ENCODE measurements at places on chromosomes 1 and 21.

- peak; percentile 99 for DNase-seq
Measured at GRCh38 chr1:26695356-26696118, at the start of gene ARID1A. TSS of gene ARID1A (plus strand) at chr1:26696015. CDS start at chr1:26696404, 389 bp downstream.

DNA sequence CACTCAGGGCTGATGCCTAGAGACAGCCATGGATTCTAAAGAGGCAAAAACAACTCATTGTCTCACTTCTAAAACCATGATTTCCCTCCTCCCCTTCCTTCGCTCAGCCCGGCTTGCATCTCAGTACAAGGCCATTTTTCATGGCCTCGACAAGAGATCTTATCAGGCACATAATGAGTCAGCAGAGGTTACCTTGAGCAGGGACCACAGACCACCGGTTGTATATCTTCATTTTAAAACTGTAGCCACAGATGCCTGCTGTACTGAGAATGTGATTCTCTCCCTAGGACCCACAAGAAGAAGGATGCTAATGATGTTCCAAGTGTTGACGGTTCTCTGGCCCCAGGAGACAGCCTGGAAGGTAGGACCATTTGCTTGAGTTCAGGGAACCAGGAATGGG lies 331.9 kb downstream of the AJAP1 start:
- no peak for DNase-seq

GRCh38 chr1:117127795-117128194 lies 6.2 kb upstream of the TRIM45 start:
- DNase-seq = no peak

DNA sequence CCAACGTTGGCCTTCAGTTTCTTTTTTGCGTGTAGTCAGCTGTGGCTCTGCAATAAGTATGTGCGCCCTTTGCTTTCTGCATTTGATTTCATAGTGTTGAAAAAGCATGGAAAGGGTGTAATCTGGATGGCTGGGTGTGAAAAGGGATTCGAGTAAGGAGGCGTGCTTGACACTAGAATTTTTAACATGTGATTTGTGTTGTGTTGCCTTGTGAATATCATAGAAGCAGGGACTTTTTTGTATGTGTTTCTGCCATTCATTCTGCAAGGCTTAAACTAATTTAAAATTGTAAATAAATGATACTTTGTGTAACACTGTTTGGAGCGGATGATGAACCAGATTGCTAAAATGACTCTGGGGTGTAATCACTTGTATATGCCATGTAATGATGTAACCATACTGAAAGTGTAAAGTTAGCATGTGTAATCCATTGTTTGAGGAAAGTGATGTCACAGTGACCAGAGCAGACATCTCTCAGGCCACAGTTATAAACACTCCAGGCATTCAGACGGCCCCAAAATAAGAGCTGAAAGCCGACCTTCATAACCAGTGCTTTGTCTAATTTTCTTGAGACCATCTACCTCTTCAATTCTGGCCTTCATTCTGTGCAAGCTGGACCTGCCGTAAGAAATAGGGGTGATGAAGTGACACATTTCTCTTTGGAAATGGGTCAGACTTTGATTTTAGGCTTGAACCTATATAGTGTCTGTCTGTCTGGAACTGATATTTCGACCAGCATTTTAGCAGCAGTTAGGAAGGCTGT lies 618 bp downstream of the SH3BGR start:
- DNase-seq = no peak

DNA sequence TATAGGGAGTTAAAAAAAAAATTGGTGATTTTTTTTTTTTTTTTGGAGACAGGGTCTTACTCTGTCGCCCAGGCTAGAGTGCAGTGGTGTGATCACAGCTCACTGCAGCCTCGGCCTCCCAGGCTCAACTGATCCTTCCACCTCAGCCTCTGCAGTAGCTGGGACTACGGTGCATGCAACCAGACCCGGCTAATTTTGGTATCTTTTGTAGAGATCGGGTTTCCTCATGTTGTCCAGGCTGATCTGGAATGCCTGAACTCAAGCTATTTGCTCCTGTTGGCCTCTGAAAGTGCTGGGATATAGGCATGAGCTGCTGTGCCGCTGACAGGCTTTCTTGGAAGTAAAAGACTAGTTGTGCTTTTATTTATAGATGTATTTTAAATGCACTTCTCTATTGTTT lies 3.0 kb downstream of the CDC42 start:
- DNase-seq = no peak

DNA sequence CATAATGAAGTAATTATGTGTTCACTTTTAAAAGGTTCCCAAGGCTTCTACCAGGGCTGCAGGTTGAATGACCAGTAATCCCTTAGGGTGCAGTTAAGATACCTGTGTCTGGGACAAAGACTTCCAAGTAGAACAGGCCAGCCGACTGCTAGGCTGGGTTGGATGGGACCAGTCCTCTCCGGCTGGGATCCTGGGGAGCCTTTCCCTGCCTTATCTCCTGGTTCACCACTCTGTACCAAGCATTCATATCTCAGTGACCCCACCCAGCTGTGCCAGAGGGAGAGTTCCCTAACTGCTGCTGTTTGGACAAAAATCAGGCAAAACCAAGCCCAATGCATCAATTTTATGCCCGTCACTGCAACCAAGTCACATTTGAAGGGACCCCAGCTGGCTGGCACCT lies 116.2 kb upstream of the ATP1A1 start:
- DNase-seq = no peak

DNA sequence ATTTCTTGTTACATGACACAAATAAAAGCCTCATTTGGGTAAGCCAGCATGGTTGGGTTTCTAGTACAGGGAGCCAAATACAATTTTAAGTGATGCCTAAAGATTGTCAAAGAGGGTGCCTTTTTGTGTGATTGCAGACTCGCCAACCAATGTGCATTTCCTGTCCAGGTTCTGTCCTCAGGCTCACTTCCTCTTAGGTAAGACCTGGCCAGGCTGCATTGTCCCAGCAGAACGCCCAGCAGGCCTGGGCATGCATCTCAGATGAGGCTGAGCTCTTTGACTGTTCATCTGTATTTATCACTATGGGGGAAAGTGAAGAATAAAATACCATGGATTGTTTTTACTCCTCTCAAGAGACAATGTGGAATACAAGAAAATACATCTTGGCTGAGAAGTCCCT lies 49.7 kb downstream of the KCNC4 start:
- DNase-seq = peak; percentile 62

DNA sequence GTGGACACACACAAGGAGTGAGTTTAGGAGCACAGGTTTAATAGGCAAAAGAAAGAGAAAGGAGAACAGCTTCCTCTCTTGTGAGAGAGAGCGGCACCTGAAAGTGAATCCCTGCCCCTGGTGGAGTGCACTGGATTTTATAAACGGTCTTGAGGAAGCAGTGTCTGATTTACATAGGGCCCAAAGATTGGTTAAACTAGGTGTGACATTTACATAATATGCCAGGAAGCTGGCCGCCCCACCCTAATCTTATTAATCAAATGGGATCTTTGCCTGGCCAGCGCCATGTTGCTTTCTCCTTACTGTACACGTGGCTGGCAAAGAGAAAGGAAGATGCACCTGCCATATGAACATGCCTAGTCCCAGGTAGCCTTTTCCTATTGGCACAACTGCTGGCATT lies 38.7 kb downstream of the CFH start:
- DNase-seq = no peak

- no peak for DNase-seq
Measured at GRCh38 chr21:32314806-32315205, 16.2 kb downstream of the MRAP start.

DNA sequence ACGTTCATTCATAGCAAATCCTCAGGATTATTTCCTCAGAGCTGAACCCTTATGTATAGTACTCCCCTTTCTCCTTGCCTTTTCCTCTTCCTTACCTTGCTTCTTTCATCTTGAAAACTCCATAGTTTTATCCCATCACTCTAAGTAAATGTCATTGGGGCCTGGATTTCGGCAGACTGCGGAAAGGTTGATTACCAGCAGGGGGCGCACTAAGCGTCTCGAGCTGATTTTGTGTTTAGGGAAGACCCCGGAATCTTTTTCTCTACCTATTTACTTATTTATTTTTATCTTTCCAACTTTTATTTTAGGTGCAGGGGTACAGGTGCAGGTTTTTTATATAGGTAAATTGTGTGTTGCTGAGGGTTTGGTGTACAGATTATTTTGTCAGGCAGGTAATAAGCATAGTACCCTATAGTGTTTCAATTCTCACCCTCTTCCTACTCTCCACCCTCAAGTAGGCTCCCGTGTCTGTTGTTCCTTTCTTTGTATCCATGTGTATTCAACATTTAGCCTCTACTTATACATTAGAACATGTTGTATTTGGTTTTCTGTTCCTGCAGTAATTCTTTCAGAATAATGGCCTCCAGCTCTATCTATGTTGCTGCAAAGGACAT lies 11.4 kb upstream of the MTARC1 start:
- no peak for DNase-seq

DNA sequence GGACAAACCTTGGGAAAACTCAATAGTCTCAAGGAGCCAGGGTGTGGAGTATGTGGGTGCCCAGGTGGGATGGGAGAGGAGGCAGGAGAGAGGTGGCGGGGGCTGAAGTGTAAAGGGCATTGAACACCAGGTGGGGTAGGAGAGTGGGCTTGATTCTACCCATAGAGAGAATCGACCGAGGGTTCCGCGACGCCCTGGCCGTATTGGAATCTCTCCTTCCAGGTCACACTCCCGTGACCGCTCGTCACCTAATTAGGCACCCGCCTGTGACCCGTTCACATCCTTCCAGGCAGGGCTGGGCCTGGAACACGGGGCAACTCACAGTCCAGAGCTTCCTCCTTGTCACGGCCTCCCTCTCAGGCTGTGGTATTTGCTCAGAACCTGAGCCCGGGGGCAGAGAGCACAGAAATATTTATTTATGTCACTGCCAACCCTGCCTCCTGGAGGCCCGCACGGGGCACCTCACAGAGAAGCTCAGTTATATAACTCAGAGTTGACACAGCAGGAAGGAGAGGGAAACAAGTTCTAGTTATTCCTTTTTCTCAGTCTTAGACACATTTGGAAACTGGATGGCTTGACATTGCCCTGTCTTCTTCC lies 12.0 kb downstream of the NCMAP start:
- DNase-seq = peak; percentile 62

DNA sequence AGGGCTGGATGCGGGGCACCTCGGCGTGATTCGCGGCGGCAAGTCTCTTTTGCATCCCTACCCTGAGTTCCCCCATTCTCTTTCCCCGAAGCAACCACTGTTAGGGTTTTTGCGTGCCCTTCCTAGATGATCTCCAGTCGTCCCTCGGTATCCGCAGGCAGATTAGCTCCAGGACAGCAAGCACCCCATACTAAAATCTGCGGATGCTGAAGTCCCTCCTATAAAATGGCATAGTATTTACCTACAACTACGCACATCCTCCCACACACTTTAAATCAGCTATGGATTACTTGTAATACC lies 22.8 kb upstream of the CFAP126 start:
- DNase-seq = peak; percentile 42

DNA sequence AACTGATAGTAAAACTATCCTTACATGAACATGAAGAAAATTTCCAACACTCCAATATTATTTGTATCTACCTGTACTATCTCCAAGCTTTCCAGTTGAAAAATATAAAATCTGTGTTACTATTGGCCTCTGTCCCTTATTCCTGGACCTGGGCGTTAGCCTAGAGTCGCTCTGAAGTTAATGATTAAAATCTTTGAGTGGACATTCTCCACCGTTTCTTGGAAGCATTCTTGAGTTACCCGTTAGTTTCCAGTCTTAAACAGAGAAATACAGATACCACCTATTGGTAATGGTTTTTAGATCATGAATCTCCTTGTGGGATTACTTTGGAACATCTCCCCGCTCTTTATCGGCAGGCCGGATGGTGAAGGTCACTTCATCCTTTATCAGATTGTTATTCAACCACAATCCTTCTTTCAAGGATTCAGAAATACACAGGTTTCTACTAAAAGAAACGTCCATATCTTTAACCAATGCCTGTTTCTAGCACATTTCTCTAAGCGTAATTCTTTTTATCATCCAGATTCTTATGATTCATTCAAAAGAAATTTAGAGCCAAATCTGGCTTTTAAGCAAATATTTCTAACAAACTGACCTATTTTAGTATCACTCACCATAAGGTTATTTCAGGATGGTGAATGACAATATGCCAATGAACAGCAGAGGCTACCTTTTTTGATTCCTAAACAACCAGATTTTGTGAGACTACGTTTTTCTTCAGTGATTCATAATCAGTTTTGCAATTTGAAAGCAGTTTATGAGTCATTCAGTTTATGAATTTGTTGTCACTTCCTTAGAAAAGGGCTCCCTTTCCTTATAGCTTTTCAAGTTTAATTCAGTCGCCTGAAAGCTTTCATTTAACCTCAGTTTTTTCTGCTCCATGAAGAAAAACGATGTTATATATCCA lies 70.2 kb upstream of the ERRFI1 start:
- DNase-seq = no peak

GRCh38 chr1:101253976-101254674 lies 17.3 kb downstream of the S1PR1 start:
- DNase-seq = no peak

- no peak for DNase-seq
Measured at GRCh38 chr1:203760506-203760905, 4.5 kb upstream of the LAX1 start.
